Fibroblast of the aortic adventitia (primary cell): ENCODE measurements at places on chromosomes 6 and 20. TPM values are rescaled to one million over a fixed set of nuclear protein-coding genes. Genes with fewer than 3 reads are reported as not detected.

Gene CALHM6
- 0.18 and 1.6 TPM in 2 replicates for total RNA-seq

Gene SCUBE3
- total RNA-seq = 1.8 and 10.0 TPM in 2 replicates

Gene OR12D3
- total RNA-seq = not detected in 2 replicates

Gene ERVFRD-1
- total RNA-seq = not detected in 2 replicates

Gene DZANK1
- total RNA-seq = 0.99 and 1.5 TPM in 2 replicates

Gene MC3R
- not detected in 2 replicates for total RNA-seq

Gene PRSS35
- total RNA-seq = 3.5 and 4.7 TPM in 2 replicates

Gene LHFPL5
- total RNA-seq = not detected in 2 replicates

Gene GRM1
- total RNA-seq = under 0.01 and 0.09 TPM in 2 replicates

Gene CLPSL2
- not detected in 2 replicates for total RNA-seq

Gene CST4
- not detected in 2 replicates for total RNA-seq

Gene OXT
- total RNA-seq = not detected in 2 replicates

Gene MUC22
- not detected in 2 replicates for total RNA-seq

Gene BTN1A1
- not detected in 2 replicates for total RNA-seq

DNA sequence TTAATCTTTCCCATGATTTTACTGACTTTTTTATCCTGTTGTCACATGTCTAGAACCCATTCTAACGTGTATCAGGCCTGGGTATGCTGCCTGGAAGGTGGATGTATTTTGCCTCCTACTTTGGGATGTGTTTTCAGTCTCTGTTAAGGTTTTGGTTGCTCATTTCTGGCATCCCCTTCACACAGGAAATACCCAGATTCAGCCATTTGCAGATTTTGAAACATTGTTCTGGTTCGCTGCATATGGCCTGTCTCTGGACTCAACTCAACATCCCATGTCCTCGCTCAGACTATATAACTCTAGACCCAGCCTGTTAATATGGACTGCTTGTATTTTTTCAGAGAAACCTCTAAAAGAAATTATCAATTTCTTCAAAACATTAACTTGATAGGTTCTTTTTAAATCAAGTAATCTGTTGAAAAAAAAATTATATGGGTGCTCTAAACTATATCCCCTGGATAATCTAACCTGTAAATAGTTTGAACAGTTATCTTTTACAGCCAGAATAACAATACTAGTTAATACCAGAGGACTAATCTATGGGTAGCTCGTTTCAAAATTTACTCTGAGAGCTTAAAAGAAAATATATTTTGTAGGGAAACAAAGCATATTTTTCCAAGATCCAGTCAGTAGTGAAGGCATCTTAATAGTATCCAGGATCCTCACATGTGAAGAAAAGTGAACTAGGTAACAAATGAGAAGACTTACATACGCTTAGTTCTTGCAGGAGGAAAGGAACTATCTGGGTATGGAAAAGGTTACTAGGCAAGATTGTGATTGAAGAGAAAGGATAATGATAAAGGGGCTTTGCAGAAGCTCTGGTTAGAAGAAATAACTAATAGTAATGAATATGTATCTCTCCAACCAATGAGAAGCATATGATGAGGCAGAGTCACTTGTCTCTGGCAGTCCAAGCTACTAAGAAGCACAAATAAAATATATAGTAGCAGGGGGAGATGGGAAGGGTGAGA, 23.4 kb upstream of the HLA-DQB1 start:
- DNase-seq = no peak

DNA sequence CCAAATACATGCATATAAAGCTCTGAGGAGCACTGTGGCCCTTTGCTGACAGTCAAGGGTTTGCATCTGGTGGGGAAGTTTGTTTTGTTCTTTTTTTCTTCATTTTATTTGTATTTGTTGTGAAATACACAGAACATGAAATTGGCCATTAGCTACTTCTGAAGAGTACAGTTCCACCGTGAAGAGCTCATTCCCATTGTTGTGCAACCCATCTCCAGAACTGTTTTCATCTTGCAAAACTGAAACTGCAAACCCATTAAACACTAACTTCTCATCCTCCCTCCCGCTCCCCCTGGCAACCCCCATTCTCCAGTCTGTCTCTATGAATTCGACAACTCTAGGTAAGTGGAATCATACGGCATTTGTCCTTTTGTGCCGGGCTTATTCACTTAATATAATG, 231.3 kb downstream of the TFAP2C start:
- no peak for DNase-seq

DNA sequence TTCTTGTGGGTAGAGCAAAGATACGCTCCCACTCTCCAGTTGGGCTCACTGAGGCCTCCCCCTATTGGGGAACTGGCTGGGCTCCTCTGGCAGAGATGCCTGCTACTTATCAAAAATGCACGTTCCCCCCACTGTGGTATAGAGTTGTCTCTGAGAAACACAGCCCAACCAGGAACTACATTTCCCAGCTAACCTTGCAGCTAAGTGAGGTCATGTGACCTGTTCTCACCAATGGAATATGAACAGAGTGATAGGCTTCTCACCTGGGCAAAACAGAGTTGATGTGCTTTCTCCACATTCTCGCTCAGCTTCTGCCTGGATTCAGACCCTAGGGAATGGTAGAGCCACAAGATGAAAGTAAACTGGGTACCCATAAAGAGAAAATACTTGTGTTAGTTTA, 49.1 kb upstream of the PTPRT start:
- DNase-seq = no peak

DNA sequence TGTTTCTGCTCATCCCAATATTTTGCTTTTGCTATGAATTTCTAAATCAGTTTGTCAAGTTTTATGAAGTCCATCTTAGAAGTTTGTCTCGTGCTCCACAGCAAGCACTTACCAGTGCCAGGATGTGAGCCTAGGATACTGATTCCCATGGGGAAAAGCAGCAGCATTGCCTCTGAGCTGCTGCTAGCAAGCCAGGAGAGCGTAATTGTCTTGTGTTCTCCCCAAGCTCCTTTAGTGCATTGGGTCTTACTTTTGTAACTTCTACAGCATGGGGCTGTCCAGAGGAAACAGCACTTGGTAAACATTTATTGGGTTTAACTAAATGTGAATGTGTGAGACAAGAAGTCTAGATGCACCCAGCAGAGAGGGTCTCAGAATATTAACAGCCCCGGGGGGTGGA, 76.1 kb downstream of the RNF182 start:
- DNase-seq = peak; percentile 22

DNA sequence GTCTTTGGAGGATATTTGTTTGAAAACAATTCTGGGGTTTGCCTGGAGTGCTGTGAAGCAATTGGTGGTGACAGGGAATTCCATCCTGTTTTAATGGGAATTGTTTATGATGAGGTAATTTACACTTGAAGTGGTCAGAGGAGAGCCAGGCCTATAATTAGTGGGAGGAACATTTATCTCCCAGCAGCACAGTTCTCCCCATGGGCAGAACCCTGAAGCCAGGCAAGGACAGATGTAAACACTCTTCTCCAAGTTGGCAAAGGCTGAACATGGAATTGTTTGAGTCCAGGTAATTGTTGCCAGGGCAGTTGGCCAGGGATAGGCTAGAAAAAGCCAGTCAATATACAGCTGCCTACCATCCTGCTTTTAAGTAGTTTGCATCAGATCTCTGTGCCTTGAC, 789.7 kb downstream of the FRK start:
- no peak for DNase-seq

- DNase-seq = no peak
Measured at GRCh38 chr20:4193069-4193452, 177.7 kb upstream of the RNF24 start.

- peak; percentile 81 for DNase-seq
Measured at GRCh38 chr20:23340524-23340923, 10.1 kb upstream of the NXT1 start.

DNA sequence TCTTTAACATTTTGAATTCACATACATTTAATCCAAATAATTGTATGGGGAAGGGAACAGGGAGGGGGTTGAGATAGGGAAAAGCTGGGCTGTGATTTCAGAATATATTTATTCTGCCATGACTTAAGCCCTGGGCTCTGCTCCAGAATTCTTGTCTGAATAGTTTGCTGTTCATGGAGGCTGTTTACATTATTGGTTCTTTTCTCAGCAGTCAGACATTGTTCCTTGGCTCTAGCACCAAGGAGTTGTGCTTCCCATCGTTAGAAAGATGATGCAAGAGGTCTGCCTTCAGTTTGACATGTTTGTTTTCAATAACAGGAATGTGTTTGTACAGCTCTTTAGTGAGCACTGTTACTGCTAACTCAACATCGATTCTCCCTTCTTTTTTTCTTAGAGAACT, 198.8 kb upstream of the CDYL start:
- peak; percentile 98 for DNase-seq

DNA sequence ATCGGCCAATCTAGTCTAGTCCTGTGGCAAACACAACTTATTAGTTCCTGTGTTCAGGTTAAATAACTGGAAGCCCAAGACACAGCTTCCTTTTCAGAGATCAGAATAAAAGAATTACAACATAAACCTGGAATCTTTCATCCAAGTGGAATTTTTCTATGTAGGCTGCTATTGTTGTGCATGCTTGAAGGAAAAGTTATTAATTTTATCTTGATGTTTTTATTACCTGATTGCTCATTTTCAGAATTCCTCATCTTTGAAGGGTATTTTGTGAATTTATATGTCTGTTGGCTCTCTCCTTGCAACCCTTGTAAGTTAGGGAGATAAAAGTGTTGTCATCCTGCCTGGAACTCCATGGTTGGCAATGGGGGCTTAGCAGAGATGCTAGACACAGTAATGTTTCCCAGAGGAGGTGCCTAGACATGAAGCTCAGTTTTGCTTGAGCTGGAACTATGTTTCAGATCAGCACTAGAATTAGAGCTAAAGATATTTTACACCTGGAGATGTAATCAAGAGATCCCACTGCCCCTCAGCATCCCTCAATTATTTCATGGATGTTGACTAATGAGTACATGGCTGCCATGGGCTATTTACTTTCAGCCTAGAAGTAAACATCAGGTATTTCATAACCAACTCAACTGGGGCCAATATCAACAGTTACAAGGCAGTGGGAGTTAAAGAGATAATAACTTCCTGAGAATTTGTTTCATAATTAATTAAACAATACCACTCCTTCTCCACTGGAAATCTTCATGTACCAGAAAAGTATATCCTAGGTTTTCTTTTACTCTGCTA, 367.0 kb upstream of the MARCKS start:
- peak; percentile 39 for DNase-seq

- peak; percentile 35 for DNase-seq
Measured at GRCh38 chr20:62804627-62805154, at the start of gene OGFR. Gene OGFR, plus strand, starts transcription at chr20:62804835. Its CDS starts 25 bp downstream, at chr20:62804860.

- peak; percentile 46 for DNase-seq
Measured at GRCh38 chr6:155103816-155104366, 108.8 kb downstream of the TIAM2 start.

DNA sequence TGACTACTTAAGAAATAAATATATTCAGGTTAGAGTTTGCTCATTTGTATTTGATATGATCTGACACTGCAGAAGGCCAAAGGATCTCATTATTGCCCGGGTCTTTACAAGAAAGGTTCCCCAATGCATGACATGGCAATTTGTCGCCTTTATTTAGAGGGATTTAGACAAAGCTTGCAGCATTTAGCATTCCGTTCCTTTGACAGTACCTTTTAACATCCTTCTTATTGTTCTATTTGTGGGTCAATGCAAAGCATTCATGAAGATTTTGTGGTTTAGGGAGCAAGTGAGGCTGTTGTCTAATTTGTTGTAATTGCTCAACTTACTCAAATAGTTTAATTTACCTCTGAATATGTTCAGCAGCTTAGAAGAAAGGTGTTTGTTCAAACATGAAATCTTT, 230.8 kb upstream of the FLRT3 start:
- DNase-seq = no peak

GRCh38 chr20:16123623-16124022, 449.6 kb downstream of the KIF16B start:
- DNase-seq = no peak

DNA sequence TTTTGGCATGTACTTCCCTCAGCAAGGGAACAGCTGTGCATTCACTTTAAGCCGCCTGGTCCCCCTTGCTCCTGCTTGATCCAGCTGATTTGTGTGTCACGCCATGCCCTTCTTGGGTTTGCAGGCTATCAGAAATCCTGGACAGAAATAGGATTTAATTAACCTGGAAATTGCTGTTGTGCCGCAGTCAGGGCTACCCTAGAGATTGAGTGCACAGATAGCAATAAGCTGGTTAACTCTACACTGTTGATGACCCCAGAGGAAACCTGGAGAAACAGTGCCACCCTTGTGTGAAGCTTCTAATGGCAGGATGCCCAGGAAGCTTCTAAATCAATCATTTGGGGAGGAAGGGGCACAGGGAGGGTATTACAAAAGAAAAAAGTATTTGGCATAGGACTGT, 199.0 kb downstream of the JARID2 start:
- no peak for DNase-seq

- DNase-seq = no peak
Measured at GRCh38 chr6:38730140-38730862, 15.2 kb downstream of the DNAH8 start.

GRCh38 chr6:30304002-30304401, 22.7 kb upstream of the TRIM39 start:
- no peak for DNase-seq

DNA sequence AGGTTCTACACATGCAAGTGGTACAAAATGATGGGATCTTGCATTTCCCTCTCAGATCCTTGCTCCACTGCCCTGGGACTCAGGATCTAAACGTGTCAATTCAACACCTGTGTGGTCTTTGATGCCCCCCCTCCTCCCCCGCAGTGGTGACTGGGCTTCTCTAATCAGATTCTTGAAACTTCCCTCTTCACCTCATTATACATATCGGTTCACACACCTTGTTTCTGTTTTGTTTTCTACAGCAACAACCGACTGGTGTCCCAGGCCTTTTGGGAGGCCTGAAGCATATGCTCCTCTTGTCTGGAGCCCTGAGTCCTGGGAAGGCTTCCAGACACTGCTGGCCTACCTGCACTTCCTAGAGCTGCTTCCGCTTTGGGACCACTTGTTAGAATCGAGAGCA, 20.0 kb downstream of the SAMD3 start:
- no peak for DNase-seq

- no peak for DNase-seq
Measured at GRCh38 chr6:70338775-70339174, 35.9 kb upstream of the COL9A1 start.

GRCh38 chr6:70124882-70125545, 177.9 kb downstream of the COL9A1 start:
- peak; percentile 25 for DNase-seq

- no peak for DNase-seq
Measured at GRCh38 chr6:17431581-17431980, 38.2 kb downstream of the CAP2 start.

DNA sequence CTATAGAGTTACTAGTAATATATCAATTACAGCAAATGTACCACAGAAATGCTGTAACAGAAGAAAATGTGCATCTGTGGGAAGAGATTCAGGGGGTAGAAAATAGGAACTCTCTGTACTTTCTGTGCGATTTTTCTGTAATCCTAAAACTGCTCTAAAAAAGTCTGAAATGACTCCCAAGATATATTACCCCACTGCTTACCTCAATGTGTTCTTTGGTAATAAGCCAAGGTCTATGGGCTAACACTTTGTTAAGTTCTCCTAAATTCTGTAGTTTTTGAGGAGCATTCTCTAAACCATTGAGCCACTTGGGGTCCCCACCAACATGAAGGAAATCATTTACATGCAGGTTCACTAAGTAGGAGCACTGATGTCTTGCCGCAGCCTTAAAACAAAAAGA, 94.4 kb downstream of the SESN1 start:
- DNase-seq = no peak

- DNase-seq = no peak
Measured at GRCh38 chr6:82493467-82493866, 129.8 kb downstream of the TPBG start.
